Daoy (cell line): ENCODE measurements at places on chromosomes 1 and 21. TPM values are rescaled to one million over a fixed set of nuclear protein-coding genes. Genes with fewer than 3 reads are reported as not detected.

Gene CCDC24
- 1.8 and 3.6 TPM in 2 replicates for total RNA-seq

Gene SLC35F3
- total RNA-seq = 4.9 and 7.5 TPM in 2 replicates

Gene INTS3
- 31.0 and 34.6 TPM in 2 replicates for total RNA-seq

Gene UBAP2L
- 98.6 and 105 TPM in 2 replicates for total RNA-seq

Gene PPFIA4
- 0.11 TPM in 1 of 2 replicates, not detected in the other for total RNA-seq

Gene CNIH3
- 13.6 and 19.5 TPM in 2 replicates for total RNA-seq

Gene UBE2U
- not detected in 2 replicates for total RNA-seq

Gene CFAP410
- 23.5 and 60.9 TPM in 2 replicates for total RNA-seq

Gene DPT
- total RNA-seq = 0.24 and 0.69 TPM in 2 replicates

Gene ERICH3
- total RNA-seq = 0.06 TPM in 1 of 2 replicates, not detected in the other

Gene PPM1J
- 0.06 TPM in 1 of 2 replicates, not detected in the other for total RNA-seq
